Germinal center (tissue), 1 donor: ENCODE measurements at places on chromosomes 5 and 9.

DNA sequence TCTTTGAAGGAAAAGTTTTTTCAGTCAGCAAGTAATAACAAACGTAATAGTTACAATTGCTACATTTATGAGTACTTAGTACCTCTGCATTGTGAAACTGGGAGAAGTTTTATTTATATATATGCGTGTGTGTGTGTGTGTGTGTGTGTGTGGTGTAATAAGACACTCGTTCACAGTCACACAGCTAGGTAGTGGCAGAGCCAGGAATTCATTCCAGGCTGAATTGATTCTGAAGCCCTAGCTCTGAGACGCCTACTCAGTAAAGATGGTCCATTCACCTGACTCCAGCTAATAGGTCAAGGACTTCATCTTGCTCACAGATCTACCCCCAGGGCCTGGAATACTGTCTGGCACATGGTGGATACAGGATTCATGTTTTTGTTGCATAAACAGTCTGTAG is 13.6 kb upstream of the CAST start:
- DNase-seq, result no peak

DNA sequence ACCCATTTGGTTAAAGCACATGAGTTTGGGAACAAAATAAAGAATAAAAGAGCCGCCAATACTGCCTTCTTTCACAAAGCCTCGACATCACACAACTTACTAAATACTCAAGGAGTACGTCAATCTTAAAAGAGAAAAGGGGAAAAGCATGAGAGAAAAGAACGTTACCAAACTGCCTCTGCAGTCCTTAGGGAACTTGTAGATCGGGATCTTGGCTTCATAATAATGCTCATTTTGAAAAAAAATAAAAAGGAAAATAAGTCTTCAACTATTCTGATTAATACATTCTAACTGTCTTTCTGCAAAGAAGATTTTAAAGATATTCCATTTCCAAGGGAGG is 618.4 kb downstream of the PDE4D start:
- no peak for DNase-seq

GRCh38 chr5:179306191-179307012 is 38.9 kb downstream of the ADAMTS2 start:
- no peak for DNase-seq

DNA sequence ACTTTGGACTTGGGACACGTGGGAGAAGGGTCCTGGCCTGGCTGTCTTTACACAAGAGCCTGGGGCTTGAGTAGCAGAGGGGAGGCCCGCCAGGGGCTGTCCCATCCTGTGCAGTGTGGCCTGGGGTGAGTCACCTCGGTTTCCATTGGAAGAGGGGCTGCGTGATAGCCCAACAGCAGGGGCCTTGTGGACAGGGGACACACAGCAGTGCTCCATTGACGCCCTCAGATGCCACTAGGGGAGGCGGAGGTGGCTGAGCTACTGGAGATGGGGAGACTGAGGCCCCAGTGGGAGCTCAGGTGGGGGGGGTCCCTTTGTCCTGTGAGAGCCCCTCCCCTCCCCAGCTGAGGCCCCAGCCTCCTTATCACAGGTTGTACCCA is 50.0 kb upstream of the RNU6ATAC start:
- DNase-seq, result no peak

DNA sequence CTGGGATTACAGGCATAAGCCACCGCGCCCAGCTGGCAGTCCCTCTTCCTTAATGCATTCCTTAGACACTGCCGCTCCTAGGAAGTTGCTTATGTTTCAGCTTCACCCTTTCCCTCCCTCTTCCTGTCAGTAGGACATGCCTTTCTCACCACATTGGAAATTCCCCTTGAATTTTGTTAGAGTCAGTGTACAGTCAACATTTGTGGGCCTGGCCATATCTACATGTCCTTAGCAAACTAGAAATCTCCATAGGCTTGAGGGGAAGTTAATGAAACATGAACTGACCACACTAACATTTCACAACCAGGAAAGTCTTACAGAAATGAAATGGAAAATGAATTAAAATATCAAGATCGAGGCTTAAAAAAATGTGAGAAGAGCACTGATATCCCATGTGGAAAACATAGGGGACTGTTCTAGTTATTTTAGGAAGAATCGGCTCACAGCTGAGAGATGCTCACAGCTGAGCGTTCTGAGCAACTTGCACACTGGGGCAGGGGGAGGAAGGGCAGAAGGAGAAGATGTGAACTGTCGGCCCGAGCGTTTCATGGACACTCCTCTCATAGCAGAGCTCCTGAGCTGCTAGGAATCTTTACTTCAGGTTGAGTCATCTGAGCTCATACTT is 21.1 kb upstream of the LVRN start:
- DNase-seq, result no peak

- DNase-seq, result no peak
Observed at GRCh38 chr5:6084376-6084775, 294.0 kb downstream of the MED10 start.

DNA sequence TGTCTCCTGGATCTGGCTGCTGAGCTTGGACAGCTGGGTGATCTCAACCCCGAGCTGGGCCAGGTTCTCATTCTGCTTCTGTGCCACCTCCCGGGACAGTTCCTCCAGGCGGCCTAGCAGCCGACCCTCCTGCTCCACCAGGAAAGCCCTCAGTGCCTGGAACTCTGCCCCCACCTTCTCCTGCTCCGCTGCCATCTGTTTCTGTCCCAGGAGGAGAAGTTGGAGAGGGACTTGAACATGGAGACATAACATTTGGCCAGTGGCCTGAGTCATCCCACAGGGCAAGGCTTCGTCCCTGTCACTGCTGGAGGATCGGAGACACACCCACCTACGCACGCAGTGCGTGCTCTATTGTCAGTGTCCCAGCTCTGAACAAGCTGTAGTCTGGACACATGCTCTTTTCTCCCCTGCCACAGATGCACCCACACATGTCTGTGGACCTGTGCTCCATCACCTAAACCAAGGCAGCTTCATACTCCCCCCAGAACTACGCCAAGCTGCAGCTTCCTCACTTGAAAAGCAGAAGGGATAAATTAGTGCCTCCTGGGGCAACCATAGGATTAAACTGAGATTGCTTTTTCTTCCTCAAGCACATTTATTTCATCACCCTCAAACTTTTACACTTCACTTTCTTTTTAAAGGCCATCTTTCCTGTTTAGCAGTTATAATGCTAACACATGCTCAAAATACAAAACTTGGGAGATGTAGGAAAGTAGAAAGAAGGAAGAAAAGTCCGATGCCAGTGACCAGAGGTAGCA is 4.9 kb downstream of the TRIM7 start:
- DNase-seq, result no peak

DNA sequence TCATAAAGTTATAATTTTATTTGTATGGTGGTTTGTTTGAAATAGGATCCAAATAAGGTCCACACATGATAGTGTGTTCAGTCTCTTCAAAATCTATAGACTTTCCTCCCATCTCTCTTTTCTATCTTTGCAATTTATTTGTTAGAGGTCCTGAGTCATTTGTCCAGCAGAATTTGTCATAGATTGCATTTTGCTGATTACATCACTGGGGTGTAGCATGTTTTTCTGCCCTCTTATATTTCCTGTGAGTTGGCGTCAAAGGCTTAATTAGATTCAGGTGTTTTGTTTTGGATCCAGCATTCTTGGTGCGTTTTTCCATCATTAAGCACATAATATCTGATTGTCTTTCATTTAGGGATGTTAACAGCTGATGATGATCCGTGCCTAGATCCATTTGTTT is 15.0 kb downstream of the CYFIP2 start:
- DNase-seq, result no peak

GRCh38 chr9:26078706-26079105 is 400.5 kb upstream of the TUSC1 start:
- DNase-seq, result no peak

- no peak for DNase-seq
Observed at GRCh38 chr9:37340961-37341360, 81.5 kb upstream of the GRHPR start.

DNA sequence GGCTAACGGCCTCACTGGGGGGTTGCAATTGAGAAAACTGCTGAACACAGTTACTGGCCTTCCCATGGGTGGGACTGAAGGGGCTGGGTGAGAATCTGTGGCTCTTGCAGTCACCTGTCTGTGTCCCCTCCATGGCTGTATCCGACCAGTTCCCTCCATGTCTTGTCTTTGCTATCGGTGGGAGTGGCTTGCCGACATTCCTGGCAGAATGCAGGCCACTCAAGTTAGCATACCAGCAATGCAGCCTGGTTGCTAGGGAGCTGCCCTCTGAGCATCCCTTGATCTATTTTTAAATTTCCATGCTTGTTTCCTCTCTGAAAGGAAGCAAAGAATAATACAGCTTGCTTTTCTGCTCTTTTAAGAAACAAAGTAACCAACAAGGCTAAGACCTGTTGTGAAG is 1509.7 kb upstream of the WWC1 start:
- no peak for DNase-seq

- DNase-seq, result no peak
Observed at GRCh38 chr5:139949710-139950109, 93.4 kb downstream of the NRG2 start.

DNA sequence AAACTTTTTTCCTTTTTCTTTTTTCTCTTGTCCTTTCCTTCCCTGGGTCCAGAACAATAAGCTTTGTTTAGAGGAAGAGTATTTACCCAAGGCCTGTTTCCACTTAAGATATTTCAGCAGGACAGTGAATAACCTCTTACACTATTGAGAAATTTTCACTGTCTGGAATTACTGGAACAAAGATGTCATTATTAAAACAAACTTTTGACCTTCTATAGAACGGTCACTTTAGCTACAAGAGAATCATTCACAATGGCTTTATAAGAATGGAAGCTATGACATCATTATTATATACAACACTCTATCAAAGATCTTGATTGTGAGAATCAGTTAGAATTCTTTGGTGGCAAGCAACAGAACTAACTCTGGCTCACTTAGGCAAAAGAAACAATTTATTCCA is 22.0 kb upstream of the ARHGAP26 start:
- DNase-seq, result no peak

- DNase-seq, result no peak
Observed at GRCh38 chr5:3428334-3428733, 167.3 kb upstream of the IRX1 start.

DNA sequence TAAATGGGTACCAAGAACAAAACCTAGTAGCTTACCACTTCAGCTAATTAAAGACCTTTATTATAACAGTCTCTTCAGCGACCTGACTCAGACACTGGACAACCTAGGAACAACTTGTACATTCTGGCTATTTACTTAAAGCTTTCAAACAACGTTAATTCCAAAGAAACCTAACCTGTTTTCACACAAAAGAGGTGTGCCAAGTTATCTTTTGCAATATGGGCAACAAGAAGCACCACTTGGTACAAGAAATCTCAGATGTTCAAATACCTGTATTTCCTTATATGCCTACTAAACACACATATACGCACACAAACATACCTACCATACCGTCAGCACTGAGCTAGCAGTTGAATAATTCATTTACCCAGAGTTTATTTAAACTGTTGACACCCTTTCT is 23.0 kb downstream of the RNF145 start:
- no peak for DNase-seq

DNA sequence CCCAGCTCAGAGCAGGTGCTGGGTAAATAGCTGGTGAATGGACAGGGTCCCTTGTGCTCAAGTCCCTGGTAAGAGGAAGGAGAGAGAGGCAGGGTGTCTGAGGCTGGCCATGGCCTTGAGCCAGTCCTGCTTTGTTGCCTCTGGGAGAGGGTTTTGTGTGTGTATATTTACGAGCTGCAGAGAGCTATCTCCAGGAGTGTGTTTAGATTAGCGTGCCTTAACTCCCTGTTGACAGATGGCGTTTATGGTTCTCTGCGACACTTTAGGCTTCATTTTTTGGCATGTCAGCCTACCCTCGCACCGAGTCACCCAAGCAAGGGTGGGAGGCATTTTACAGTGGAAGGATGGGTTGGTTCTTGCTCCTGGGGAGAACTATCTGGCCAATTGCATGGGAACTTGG is 22.2 kb downstream of the HMCN2 start:
- DNase-seq, result no peak

DNA sequence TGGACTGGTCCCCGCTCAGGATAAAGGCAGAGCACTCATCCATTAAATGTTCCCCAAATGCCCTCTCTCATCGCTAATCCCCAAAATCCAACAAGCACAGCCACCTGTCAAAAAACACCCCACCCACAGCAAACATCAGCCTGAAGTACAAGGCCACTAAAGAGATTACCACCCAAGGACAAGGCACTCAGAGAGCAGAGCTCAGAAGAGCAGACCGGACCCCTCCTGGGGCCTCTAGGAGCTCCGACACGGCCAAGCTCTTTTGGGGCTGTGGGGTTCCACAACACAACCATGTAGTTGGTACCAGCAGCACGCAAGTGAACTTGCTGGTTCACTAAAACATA is 9.8 kb downstream of the VDAC1 start:
- DNase-seq, result no peak

- DNase-seq, result no peak
Observed at GRCh38 chr5:138022912-138023311, 10.0 kb downstream of the FAM13B start.

GRCh38 chr9:130537346-130538050 is 41.9 kb upstream of the FUBP3 start:
- DNase-seq, result no peak

DNA sequence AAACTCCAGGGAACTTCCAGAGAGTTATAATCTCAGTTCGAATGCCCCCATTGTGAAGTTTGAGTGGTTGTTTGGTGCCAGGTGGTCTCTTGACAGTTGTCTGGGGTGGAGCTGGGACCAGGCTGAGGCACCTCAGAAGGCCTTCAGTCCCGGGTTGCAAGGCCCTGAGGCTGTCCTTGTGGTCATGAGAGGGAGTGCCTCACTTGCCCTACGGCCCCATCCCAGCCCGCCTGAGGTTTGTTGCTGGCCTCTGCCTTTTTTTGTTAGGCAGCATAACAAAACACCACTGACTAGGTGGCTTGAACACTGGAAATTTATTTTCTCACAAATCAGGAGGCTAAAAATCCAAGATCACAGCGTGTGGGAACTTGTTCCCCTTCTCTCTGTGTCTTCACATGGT is 73.0 kb upstream of the PAPPA start:
- DNase-seq, result no peak

GRCh38 chr5:53378590-53379247 is 101.7 kb upstream of the FST start:
- DNase-seq, result no peak
